ENCODE measurements at places on chromosomes 7 and 10. TPM values are rescaled to one million over a fixed set of nuclear protein-coding genes. Genes with fewer than 3 reads are reported as not detected.

ELFN1 gene
- 1.2 TPM for total RNA-seq

PDK4 gene
- total RNA-seq = 105 TPM

GRCh38 chr10:125071008-125071407 is 89.4 kb downstream of the CTBP2 start:
- no peak for DNase-seq

EN2 gene
- not detected for total RNA-seq
